ENCODE measurements at places on chromosomes 1 and 21.

DNA sequence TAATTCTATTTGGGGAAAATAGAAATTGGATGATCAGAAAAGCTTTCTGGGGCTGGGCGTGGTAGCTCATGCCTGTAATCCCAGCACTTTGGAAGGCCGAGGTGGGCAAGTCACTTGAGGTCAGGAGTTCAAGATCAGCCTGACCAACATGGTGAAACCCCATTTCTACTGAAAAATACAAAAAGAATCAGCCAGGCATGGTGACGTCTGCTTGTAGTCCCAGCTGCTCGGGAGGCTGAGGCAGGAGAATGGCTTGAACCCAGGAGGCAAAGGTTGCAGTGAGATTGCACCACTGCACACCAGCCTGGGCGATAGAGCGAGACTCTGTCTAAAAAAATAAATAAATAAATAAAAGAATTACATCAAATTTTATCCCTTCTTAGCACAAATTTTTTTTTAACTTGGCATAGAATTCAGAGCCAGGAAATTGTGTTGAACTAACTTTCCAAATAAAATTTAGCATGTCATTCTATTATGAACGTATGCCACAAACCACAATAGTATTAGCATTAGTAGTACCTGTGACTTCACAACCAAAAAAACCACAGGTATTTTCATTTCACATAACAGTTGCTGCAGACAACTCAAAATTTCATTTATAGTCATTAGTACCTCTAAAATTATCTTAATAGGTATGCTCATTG lies 4.5 kb upstream of the ANKRD13C start:
- no peak for DNase-seq

DNA sequence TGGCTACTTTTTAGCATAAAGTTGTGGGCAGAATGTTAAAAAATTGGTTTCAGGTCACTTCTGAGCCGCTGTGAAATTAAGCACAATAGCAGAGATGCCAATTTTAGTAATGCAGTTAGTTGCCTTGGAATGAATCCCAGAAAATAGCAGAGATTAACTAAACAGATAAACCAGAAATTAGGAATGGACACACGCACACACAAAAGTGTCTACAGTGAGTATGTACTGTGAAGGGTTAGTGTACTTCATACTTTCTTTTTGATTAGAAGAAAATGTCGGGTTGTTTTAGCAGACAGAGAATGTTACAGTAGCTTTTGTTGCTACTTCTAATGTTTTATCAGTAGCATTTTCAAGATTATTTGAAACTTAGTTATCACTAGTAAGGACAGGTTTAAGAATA lies 106.7 kb downstream of the LEPR start:
- DNase-seq = no peak

GRCh38 chr1:92487078-92487605 lies 417 bp upstream of the GFI1 start:
- no peak for DNase-seq

GRCh38 chr1:76186554-76187170 lies 112.1 kb downstream of the ST6GALNAC3 start:
- no peak for DNase-seq

- DNase-seq = no peak
Observed at GRCh38 chr21:26842300-26842699, 2.9 kb downstream of the ADAMTS1 start.

DNA sequence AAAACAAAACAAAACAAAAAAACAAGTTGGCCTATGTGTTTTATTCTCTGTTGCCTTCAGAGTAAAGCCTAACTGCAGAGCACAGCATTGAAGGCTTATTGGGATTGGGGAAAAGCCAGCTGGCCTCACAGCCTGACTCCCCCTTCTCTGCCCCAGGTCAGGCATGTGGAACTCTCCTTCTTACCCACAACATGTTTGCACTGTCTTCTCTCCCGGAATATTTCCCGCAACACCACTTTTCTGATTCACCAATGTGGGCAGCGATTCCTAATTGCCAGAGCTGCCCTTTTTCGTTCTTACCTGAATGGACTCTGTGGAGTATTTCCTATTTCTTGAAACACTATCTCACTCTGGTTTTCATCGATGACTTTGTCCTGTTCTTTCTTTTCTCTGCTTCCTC lies 2.8 kb upstream of the TARBP1 start:
- no peak for DNase-seq

DNA sequence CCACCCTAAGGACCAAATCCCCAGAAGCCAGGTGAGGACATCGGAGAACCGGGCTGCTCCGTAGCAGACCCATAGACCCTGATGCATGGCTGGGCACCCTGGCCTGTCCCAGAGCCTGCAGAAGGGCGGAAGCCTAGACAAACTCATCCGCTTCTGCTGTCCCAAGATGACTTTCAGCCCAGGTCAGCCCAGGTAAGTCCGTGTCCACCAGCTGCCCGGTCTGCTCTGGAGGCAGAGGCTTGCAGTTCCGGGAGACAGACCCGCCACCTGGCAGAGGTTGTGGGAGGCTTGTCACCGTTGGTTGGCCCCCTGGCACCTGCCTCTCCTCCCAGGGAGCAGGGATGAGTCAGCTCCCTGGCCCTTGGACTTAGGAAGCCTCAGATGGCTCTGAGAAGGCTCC lies 22.8 kb upstream of the POFUT2 start:
- no peak for DNase-seq

DNA sequence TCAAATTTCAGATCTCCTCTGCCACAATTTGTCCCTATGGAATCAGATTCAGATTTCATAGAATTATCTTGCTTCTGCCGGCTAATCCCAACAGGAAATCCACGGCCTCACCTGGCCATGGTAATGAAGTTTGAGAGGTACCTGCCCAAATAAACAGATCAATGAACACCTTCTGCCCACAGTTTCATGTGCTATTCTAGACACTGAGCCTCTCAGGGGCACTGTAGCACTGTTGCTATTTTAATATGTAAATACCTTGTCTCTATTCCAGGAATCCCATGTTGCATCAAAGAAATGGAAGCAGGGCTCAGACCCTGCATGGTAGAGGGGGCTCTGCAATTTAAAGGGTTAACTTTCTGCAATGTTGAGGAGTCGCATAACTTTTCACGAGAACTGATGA lies 593.1 kb downstream of the PTBP2 start:
- no peak for DNase-seq

DNA sequence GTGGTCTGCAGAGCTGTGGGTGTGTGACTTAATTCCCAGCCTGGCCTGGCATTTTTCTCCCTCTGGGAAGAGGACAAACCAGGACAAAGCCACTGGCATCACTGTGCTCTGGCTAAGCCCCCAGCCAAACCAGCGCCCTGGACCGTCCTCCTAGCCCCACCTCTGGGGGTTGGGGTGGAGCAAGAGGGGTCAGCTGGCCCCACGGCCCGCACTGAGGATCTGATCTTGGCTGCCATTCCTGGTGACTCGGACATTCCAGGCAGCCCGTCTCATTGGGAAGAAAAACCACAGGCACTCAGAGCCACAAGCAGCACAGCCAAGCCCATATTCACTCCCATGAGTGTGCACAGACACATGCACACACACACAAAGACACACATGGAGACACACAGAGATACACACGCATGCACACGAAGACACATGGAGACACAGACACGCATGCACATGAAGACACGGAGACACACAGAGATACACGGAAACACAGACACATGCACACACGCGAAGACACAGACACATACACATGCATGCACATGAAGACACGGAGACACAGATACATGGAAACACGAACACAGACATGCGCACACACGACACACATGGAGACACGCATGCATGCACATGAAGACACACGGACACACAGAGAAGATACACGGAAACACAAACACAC lies 2.3 kb upstream of the MXRA8 start:
- DNase-seq = no peak

GRCh38 chr1:57249511-57249910 lies 174.3 kb downstream of the DAB1 start:
- DNase-seq = no peak

DNA sequence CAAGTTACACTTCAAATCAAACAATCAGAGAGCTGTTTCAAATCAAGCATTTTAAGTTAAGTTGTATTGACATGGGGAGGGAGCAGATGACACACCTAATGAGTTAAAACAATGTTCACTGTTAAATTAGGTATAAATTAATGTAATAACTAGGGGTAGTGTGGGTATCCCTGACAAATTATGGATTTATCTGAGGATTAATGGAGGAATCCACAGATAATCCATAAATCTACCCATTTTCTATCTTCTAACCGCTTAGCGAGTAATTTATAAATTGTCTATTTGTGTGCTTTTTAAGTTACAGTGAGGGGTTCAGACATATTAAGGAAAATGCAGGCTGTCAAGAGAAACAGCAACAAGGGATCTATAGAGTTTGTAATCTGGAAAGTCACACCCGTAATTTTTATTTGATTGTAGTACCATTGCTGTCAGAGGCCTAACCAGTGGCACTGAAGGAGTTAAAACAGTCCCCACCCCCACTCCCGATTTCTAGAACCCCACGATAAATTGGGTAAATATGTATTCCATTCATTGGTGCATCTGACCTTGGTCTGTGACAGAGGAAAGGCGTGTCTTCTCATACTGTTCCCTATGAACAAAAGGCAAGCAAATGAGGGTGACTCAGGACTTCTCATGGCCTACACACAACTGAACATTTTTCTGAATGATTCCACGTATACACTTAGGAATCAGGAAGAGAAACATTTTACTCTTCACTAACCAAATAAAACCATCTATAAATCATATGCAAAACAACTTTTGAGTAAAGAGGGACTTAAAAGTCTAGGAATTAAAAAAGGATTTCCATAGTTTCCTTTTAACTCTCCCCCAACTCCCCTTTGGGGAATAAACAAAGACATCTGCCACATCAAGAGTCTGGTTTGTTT lies 7.4 kb downstream of the IRF2BP2 start:
- DNase-seq = peak; percentile 26
